Activated CD4-positive, alpha-beta T cell treated with anti-CD3 and anti-CD28 coated beads for 4 hours (primary cell): ENCODE measurements at places on chromosomes 5 and 9.

DNA sequence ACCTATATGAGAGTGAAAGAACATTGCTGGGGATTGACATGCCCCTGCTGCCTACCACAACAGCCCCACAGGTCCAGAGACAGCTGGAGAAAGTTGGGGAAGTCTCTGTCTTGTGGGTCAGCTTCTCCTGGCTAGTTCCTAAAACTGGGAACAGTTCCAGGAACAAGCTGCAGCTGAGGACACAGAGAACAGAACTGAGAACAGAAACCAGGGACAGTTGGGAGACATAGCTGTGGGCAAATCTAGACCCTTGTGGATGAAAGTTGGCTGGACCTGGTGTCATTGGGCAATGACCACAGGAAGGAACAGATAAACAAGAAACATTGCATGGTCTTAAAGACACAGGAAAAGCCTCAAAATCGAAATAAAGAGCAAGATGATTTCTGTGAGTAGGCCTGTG, 58.3 kb upstream of the MOCS2 start:
- no peak for DNase-seq

GRCh38 chr5:5363045-5363444, 59.4 kb upstream of the ICE1 start:
- DNase-seq, result no peak

DNA sequence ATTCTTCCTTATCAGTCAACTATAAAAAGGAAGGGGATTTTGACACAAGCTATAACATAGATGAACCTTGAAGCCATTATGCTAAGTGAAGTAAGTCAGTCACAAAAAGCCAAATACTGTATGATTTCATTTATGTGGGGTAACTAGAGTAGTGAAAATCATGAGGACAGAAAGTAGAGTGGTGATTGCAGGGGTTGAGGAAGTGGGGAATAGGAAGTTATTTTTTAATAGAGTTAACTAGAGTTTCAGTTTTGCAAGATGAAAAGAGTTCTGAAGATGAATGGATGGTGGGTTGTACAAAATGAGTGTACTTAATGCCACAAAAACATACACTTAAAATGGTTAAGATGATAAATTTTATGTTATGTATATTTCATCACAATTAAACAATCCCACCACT, 65.4 kb upstream of the FAM174A start:
- no peak for DNase-seq

DNA sequence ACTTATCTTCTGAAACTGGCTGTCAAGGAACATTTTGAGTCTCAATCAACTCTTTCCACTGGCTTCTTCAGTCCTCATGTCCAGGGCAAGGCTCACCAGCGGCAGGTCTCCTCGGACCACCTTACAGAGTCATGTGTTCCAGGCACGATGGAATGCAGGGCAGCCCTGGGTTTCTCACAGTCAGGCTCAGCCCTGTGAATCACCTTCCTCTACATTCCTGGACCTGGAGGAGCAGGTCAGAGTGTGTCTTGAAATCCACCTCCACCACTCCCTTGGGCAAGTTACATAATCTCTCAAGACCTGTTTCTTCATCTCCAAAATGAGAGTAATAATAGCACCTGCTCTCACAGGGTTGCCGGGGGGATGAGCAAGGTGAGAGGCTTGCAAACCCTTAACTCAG, 16.0 kb downstream of the ENC1 start:
- DNase-seq, result no peak

GRCh38 chr9:136119883-136120393, 1.3 kb upstream of the TMEM250 start:
- DNase-seq, result no peak

- no peak for DNase-seq
Measured at GRCh38 chr5:4191041-4191440, 595.4 kb downstream of the IRX1 start.

DNA sequence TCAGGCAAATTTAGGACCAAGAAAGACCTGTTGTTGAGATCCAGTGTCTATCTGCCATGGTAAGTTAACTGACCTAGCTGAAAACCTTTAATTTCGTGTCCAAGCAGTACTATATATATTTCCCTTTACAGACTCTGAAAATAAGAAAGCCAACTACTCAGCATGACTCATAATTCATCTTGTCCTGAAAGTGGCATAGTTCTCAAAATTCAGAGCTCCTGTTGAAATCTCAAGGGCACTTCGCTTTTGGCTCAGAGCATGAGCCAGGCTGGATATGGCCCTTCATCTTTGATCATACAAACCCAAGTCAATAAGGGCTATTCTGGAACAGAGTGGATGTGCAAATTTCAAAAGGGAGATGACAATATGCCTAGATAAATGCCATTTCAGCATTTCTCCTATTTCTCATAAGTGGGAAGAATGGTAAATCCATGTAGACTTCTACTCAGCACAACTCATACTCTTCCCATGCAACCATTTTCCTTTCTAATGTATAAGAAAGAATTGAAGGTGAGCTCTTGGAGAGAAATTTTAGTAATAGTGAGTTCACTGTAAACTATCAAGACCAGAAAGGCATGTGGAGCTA, 567.9 kb upstream of the DAB2 start:
- no peak for DNase-seq

DNA sequence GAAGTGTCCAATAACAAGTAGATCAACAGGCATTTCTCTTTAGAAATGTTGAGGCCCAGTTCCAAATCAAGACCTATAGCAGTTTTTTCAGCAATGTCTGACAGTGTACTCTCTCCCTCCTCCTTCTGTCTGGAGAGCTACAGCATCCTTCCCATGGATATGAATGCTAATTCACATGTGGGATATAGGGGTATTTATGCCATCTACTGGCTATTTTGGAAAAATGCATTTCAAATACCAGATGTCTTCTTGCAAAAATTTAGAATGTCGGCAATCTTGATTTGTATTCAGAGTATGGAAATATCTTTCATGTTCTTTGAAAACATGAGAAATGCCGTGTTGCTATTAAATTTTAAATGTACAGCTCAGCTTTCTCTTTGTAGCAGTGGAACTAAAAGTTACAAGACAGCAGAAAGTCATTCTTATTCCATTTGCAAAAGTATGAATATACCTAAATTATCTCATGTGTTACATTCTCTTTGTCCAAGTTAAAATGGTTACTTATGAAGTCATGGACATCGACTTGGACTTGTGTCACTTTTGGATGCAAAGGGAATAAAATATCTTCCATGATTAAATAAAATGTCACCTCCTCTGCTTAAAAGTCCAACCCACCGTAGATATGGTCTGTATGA, 647.8 kb downstream of the TAF11L14 start:
- no peak for DNase-seq

DNA sequence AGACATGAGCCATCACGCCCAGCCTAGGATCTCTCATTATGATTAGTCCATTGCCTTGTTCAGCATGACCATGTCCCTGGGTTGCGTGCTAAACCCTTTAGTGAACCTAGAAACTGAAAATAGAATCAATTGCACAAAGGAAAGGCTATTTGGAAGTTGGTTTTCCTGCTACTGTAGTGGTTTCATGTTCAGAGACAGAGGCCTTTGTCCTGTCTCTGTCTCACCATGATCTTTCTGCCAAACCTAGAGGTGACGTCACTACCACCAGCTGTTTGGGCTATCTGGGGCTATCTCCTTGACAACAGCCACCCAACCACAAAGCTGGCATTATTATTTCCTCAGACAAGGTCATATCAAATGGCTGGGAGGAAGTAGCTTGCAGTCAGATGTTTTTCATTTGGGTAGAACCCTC, 4.0 kb upstream of the CDK5RAP2 start:
- DNase-seq, result no peak

DNA sequence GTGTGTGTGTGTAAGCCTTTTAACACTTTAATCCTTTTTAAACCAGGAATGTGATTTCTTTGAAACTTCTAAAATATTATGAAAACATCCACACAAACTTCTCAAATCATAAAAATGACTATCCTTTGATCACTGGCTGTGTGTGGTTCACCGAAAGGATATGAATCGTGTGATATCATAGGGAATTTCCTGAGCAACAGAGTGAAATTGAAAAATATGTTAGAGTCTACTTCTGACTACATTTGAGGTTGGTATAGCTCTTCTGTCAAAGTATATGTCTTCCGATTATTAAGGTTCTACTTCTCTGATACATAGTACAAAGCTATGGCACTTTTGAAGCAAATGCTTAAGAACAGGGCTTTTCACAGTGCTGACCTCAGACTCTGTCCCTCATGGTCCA, 40.3 kb downstream of the RGMB start:
- DNase-seq, result no peak
